ENCODE measurements at places on chromosomes 11 and 22.

DNA sequence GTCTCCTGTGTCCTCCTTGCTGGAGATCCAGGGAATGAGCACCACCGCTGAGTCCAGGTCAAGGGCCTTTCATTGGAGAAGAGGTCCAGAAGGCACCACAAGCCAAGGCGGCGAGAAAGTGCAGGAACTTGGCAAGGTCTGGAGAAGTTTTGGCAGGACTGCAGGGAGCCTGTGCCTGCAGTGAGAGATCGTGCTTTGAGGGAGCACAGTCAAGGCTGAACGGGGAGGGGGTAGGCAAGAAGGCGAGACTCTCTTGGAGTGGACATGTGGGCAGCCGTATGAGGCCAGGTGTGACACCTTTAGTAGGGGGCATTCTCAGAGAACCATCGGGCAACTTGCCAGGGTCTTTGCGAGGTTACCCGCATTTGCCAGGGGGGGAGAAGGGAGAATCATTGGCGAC is 30.5 kb downstream of the LRRC10B start:
- no peak for DNase-seq

DNA sequence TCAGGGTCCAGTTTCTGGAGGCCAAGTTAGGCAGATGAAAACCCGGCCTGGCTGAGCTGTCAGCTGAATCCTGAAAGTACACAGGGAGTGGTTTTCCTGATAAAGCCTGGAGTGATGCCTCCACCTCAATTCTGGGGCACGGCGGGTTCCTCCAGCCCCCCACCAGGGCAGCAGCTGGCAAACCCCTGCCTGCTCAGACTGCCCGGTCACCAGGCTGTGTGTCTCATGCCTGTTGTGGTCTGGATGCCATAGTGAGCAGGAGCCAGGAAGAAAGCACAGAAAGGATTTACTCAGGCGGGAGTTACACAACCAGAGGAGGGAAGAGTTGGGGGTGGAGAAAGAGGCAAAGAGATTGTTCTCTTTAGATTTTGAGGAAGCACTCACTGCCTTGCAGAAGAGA is 119.9 kb upstream of the RASSF10 start:
- peak; percentile 19 for DNase-seq

- no peak for DNase-seq
Observed at GRCh38 chr11:75191330-75191717, 40.4 kb downstream of the SLCO2B1 start.

- no peak for DNase-seq
Observed at GRCh38 chr11:36264011-36264972, 24.9 kb downstream of the COMMD9 start.

GRCh38 chr11:130370845-130371590 is 56.3 kb upstream of the ZBTB44 start:
- DNase-seq = no peak

GRCh38 chr11:67416416-67417335 is 1.2 kb downstream of the CARNS1 start:
- DNase-seq = peak; percentile 88

GRCh38 chr11:65859812-65860277 is 388 bp upstream of the MUS81 start:
- DNase-seq = no peak

Measured in CD4-positive, alpha-beta T cell treated with Interleukin-15 for 1 hour (primary cell).